ENCODE measurements at places on chromosomes 2 and 18.

DNA sequence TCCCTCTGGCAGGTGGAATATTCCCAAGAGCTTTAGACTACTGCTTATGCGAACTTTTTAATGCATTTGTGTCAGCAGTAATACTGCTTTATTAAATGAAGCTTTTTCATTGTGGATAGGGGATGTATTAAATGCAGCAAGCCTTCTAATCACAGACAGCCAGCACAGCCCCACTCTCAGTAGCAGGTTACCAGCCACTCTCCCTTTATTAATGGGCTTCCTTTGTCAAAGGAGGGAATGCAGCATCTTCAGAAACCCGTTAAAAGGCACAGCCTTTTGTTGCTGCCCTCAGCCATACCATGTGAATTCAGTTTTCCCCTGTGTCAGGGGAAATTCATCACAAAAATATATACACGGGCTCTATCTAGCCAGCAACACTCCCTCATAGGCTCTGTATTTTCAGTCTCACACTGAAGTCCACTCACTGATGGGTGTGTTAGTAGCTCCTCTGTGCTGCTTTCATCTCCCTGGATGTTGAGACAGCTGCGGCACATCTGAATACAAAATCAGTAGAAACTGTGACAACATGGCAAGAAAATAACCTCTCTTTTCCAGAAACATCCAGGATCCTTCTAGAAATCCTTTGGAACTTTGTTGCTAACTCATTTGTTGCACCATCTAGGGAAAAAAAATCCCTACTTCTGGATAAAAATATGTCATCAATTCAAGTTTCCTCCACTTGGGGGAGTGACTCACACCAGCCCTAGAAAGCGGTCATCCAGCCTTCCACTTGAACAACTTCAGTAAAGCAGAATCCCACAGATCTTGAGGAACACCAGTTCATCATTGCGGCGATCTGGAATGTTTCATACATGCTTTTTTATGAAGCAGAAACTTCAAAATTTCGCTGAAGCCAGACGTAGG lies 48.4 kb downstream of the LRRTM1 start:
- no peaks in the 10 kb centered on the region for H3K27me3 ChIP-seq
- peaks cover 32% of the 10 kb centered on the region for H3K4me1 ChIP-seq
- DNase-seq, result peak; percentile 57
- H3K27ac ChIP-seq, result no peak overlapping the region

GRCh38 chr2:149059822-149060221 lies 21.3 kb downstream of the LYPD6B start:
- no peak overlapping the region for H3K27ac ChIP-seq
- no peaks in the 10 kb centered on the region for H3K4me1 ChIP-seq
- H3K36me3 ChIP-seq, result no peaks in the 10 kb centered on the region
- DNase-seq, result no peak

DNA sequence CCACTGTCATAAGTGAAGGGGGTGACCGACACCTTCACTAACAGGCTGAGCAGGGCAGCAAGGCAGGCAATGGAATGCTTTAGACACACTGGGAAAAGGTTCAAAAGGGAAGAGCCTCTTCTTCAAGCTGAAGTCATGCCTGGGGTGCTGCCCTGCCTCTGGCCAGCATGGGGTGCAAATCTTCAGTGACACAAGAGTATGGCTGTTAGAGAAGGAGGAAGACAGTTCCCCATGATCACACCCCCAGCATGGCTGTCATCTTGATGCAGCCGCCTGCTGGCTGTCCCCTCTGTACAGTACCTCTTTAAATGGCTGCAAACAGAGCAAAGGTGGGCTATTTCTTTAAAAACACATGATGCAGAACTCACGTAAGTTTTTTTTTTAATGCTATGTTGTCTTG lies 71.9 kb downstream of the INPP4A start:
- no peak overlapping the region for H3K27ac ChIP-seq
- H3K4me3 ChIP-seq, result no peak overlapping the region
- H3K36me3 ChIP-seq, result no peaks in the 10 kb centered on the region
- H3K4me1 ChIP-seq, result no peaks in the 10 kb centered on the region
- DNase-seq, result no peak
- no peaks in the 10 kb centered on the region for H3K27me3 ChIP-seq

- peaks cover 30% of the 10 kb centered on the region for H3K4me1 ChIP-seq
- no peak overlapping the region for H3K4me3 ChIP-seq
- no peak for DNase-seq
- H3K27ac ChIP-seq, result no peak overlapping the region
Observed at GRCh38 chr18:26436176-26437051, 111.9 kb downstream of the KCTD1 start.

DNA sequence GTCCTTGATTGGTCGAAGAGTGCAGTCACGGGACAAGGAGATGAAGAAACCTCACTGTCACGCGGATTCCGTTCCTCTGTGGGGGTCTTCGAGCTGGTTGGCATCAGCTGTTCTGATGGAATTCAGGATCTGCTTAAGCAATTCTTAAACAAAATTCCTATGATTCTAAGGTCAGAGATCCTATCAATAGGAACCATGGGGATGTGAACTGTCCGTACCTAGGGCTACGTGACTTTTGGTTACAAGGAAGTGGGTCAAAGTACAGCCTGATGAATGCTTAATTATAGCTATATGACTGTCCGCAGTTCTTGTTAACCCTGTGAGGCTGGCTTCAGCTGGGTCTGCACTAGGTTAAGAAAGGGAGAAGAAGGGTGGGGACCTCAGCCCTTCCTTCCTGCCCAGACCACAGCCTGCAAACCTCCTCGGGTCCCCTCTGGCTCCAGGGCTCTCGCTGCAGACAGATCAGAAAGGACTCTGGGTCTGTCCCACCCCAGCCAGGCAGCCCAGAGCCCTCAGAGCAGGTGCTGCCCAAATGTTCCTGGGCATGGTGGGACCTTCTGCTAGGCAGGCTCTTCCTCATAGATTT lies 44.2 kb upstream of the TAF1B start:
- DNase-seq, result no peak
- H3K27ac ChIP-seq, result no peak overlapping the region
- no peaks in the 10 kb centered on the region for H3K4me1 ChIP-seq
- H3K27me3 ChIP-seq, result no peaks in the 10 kb centered on the region

GRCh38 chr18:54824761-54825160 lies 3.5 kb upstream of the RAB27B start:
- no peaks in the 10 kb centered on the region for H3K4me1 ChIP-seq
- no peaks in the 10 kb centered on the region for H3K36me3 ChIP-seq
- no peak for DNase-seq
- H3K27ac ChIP-seq, result no peak overlapping the region

- no peak overlapping the region for H3K27ac ChIP-seq
- H3K4me1 ChIP-seq, result no peaks in the 10 kb centered on the region
- no peaks in the 10 kb centered on the region for H3K36me3 ChIP-seq
- DNase-seq, result no peak
- no peaks in the 10 kb centered on the region for H3K27me3 ChIP-seq
- no peak overlapping the region for H3K4me3 ChIP-seq
Observed at GRCh38 chr18:61935362-61935761, 42.6 kb upstream of the RNF152 start.

- no peak overlapping the region for H3K27ac ChIP-seq
- H3K4me1 ChIP-seq, result no peaks in the 10 kb centered on the region
- H3K4me3 ChIP-seq, result no peak overlapping the region
- no peaks in the 10 kb centered on the region for H3K36me3 ChIP-seq
Observed at GRCh38 chr18:74692367-74693013, 94.8 kb downstream of the ZNF407 start.

DNA sequence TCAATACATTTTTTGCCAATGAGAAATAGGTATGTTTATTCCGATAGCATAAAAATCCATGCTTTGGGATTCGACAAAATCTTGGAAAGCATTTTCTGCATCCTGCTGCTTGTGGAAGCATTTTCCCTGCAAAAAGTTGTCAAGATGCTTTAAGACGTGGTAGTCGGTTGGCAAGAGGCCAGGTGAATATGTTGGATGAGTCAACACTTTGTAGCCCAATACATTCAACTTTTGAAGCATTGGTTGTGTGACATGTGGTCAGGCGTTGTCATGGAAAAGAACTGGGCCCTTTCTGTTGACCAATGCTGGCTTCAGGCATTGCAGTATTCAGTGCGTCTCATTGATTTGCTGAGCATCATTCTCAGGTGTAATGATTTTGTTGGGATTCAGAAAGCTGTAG lies 764.5 kb downstream of the TRIB2 start:
- no peak for DNase-seq
- H3K4me1 ChIP-seq, result no peaks in the 10 kb centered on the region
- H3K27me3 ChIP-seq, result no peaks in the 10 kb centered on the region

Data from Karpas-422 (cell line).